Renal cortical epithelial cell (primary cell): ENCODE measurements at places on chromosomes 2 and 18. TPM values are rescaled to one million over a fixed set of nuclear protein-coding genes. Genes with fewer than 3 reads are reported as not detected.

Gene CYP26B1
- 0.10 TPM in 1 of 2 replicates, not detected in the other for total RNA-seq

DNA sequence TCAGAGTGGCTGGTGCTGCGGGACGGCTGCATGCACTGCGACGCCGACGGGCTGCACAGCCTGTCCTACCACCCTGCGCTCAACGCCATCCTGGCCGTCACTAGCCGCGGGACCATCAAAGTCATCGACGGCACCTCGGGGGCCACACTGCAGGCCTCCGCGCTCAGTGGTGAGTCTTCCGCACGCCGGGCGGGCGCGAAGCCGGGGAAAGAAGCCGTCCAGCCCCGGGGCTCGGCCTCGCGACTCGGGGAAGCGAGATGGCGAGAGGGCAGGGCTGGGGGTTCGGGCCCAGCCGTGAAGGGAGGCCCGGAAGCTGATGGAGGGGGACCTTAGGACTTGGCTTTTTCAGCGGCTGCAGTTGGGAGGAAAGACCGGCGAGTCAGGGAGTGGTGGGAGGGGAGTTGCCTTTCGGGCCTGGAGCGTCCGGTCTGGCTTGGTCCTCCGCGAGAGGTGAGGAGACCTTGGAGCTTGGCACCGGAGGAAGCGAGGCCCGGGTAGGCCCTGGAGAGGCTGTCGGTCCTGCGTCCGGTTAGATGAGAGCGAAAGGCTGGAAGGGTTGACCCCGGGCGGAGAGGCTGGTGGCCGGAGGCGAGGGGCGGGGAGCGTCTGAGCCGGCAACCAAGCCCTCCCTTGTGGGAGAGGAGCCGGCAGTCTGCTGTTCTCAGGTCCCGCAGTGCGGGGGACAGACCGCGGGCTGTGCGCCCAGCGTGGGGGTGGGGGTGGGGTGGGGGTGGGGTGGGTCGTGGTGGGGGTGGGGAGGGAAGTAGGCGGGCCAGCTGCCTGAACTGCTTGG, 691 bp downstream of the BIRC6 start:
- no peak for DNase-seq

DNA sequence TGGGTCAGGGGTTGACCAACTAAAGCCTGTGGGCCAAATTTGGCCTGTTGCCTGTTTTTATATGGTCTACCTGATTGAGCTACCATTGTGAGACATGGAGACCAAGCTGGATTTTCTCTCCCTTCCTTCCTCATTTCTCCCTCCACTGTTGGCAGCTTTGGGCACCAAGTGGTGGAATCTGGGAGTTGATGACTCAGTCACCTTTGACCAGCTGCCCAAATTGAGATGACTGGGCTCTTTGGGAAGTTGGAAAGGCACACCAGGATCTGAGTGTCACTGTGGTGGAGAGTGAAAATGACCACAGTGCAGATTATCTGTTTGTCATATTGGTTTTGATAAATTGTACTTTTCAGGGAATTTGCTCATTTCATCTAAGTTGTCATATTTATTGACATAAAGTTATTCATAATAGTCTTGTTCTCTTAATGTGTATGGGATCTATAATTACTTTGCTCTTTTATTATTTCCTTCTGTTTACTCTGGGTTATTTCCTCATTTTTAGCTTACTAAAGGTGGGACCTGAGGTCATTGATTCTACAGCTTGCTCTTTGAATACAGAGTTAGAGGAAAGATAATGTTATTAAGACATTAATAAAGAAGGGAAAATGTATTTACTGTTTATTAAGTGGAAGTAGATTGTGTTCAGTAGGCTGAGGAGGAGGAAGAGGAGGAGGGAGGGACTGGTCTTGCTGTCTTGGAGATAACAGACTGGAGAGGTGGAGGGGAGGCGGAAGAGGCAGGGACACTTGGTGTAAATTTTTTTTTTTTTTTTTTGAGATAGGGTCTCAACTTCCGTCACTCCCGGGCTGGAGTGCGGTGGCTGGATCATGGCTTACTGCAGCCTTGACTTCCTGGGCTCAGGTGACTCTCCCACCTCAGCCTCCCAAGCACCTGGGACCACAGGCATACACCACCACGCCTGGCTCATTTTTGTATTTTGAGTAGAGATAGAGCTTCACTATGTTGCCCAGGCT, 31.8 kb downstream of the AGFG1 start:
- DNase-seq = peak; percentile 85

Gene FRZB
- total RNA-seq = not detected in 2 replicates

GRCh38 chr2:230942371-230942770, 17.3 kb upstream of the GPR55 start:
- no peak for DNase-seq

- DNase-seq = no peak
These were observed 120.6 kb upstream of the MYCN start for GRCh38 chr2:15819562-15820256.

Gene ABCG5
- not detected in 2 replicates for total RNA-seq

- DNase-seq = no peak
These were observed 12.5 kb downstream of the C1D start for GRCh38 chr2:68050353-68050752.

- no peak for DNase-seq
These were observed 185.4 kb downstream of the INHBB start for GRCh38 chr2:120531365-120531764.

DNA sequence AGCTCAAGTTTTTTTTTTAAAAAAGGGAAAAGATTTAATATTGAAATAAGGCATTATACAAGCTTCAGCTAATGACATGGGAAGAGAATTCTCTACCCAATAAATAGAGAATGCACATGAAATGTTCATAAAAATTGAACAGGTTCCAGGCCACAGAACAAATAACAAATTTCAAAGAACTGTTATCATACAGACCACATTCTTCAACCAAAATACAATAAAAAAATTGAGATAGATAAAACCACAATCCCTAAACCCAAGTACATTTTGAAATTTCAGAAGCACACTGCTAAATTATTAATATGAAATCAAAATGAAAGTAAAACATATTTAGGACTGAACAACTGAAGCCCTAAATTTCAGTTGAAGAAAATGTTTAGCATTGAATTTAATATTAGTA, 89.6 kb downstream of the BCL2 start:
- DNase-seq = no peak

DNA sequence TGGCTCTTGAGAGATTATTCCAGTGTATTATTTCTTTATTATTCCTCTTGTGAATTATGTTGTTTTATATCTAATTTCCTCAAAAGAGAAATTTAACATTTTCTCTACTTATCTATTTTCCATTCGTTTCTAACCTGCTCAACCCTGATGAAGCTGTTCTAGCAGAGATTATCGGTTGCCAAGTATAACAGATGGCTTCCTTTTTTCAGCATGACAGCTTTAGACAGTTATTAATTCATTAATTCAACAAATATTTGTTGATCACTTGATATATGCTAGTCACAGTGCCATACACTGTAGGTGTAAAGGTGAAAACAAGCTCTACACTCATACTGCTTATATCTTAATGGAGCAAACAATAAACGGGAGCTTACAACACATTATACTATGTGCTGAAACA, 137.9 kb upstream of the UBE2E3 start:
- DNase-seq = no peak
